T-helper 17 cell (primary cell): ENCODE measurements at places on chromosomes 12 and 14. TPM values are rescaled to one million over a fixed set of nuclear protein-coding genes. Genes with fewer than 3 reads are reported as not detected.

TESPA1 gene
- 121 TPM for total RNA-seq

DNA sequence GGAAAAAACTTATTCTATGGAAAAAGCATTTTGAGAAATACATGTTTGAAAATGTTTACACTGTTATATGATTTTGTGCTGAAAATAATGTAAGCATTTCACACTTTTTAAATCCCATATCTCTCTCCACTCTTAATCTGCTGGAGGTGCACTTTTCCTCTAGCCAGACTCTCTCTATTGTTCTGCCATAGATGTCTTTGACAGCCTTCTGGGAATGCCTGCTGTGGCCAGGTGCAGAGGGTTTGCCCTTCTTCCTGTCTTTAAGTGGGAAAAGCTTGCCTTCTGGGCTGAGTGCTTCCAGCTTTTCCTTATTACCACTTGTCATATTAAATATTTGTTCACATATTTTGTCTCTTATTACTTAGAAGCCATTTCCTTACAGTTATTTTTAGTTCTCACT, 60.1 kb upstream of the PPM1H start:
- DNase-seq: no peak

MYF5 gene
- total RNA-seq: not detected

ASPG gene
- total RNA-seq: not detected

GRCh38 chr14:22164616-22165015, 424.4 kb downstream of the DAD1 start:
- no peak for DNase-seq

- DNase-seq: no peak
Observed at GRCh38 chr12:18139989-18140596, 50.1 kb upstream of the RERGL start.

DNA sequence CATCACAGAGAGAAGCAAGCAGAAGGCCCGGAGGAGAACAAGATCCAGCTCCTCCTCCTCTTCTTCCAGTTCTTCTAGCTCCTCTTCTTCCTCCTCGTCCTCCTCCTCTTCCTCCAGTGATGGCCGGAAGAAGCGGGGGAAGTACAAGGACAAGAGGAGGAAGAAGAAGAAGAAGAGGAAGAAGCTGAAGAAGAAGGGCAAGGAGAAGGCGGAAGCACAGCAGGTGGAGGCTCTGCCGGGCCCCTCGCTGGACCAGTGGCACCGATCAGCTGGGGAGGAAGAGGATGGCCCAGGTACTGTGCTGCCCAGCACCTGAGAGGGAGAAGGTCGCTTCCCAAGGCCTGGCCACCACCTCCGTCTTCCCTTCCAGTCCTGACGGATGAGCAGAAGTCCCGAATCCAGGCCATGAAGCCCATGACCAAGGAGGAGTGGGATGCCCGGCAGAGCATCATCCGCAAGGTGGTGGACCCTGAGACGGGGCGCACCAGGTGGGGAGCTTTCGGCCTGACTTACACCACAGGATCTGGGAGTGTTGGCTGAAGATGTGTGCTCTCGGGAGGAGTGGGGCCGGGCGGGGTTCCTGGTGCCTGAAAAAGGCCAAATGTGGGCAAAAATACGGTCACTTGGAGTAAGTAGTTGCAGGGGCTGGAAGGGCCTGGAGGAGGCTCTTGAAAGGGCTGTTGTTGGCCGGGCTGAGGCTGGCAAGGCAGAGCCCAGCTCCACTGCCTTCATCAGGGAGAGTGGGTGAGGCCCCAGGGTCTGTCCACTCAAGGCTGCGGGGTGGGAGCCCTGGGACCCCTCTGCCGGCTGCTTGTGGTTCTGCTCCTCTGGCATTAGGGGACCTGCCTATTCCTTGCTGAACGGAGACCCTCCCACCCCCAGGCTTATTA, 1.4 kb downstream of the ARL6IP4 start:
- DNase-seq: no peak

CISTR gene
- not detected for total RNA-seq

DNA sequence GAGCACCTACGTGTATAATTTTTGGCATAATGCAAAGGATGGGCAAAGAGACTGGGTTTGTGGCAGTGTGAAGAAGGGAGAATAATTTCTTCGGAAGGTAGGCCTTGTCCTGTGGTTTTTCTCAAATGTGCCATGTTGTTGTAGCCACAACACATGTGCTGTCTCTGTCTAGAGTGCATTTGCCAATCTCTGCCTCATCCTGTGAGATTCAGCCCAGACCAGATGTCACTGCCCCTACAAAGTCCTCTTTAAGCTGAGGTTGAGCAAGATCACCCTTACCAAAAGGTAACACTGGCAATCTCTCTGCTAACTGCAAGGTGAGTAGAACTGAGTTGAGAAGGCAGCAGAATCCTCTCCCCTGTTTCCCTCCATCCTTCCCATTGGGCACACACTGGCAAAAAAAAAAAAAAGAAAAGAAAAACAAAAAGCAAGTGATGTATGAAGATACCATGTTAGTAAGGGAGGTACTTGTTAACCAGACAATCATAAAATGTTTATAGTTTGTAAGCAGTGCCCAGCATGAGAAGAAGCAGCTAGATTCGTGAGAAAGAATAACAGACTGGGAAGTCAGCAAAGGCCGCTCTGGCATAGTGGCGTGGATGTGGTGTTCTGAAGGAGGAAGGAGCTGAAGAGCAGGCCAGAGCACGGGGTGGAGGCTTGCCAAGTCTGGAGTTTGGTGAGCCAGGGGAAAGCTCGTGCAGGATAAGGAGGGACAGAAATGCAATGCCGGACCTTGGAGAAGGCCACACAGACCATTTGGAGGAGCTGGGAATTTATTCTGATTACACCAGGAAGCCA, 18.9 kb downstream of the DYRK2 start:
- no peak for DNase-seq
